RPMI8226 (cell line): ENCODE measurements at places on chromosomes 13 and 19.

DNA sequence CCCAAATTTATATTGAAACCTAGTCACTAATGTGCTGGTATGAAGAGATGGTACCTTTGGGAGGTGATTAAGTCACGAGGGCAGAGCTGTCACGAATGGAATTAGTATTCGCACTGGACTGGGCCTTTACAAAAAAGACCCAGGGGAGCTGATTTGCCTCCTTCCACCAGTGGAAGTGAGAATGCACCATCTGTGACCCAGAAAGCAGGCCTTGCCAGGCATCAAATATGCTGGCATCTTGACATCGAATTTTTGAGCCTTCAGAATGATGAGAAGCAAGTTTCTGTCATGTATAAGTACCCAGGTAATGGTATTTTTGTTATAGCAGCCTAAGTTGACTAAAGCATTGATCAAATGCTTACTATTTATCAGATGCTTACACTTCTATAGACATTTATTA is 373.6 kb downstream of the FGF14 start:
- no peak for DNase-seq

DNA sequence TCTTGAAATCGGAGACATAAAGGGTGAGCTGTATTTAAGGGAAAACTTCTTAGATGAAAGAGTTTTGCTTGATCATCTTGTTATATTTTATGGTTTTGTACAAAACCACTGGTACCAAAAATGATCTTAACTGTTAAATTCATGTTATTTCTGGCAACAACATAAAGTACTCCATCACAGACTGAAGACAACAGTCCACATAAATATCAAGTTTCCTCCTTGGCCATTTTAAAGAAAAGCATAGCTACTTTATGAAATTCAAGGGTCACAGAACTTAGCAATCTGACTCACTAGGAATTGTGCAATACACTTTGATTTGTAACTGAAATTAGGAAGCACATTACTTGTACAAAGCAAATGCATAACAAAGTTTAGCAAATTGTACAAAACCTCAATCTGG is 66.3 kb downstream of the TBC1D4 start:
- DNase-seq = no peak

GRCh38 chr13:94546061-94546839 is 49.7 kb downstream of the TGDS start:
- no peak for DNase-seq

DNA sequence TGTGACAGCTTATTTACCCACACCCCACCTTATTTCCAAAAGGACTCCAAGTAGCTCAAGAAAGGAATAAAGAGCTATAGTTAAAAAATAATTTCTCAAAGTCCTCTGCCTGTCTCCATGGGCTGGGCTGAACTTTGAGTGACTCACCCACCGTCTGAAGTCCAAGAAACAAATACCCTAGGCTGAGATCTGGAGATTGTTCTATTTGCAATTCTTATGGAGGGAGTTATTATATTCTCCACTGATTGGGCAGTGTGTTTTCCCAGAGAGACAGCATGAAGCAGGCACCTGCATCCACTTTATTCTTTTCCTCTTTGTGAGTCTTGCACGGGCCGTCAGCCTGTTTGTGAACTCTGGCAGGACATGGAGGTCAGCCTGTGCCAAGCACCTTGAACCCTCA is 63.2 kb downstream of the SHISA2 start:
- no peak for DNase-seq

DNA sequence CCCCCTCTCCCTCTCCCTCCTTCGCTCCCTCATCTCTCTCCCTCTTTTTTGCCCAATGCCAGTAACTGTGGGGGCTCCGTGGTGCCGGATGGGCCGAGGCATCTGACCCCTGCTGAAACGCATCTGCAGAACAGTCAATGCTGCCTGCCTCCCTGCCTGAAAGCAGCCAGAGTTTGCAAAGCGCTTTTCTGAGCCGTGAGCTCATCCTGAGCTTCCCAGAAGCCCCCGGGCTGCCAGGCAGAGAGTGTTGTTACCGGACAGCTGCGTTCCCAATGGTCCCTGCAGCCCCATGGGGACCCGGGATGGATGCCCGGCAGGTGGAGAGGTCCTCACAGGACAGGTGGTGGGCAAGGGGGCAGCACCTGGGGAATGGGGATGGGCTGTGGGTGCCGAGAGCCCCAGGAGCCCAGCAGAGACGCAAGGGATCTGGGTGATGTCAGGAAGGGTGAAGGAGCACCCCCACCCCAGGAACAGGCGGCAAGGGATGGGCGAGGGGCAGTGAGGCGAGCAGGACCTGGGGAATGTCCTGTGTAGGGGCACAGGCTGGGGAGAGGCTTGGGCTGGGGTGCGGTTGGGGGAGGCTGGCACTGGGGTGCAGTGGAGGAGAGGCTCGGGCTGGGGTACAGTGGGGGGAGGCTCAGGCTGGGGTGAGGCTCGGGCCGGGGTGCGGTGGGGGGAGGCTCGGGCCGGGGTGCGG is 33.0 kb downstream of the GPX4 start:
- no peak for DNase-seq

DNA sequence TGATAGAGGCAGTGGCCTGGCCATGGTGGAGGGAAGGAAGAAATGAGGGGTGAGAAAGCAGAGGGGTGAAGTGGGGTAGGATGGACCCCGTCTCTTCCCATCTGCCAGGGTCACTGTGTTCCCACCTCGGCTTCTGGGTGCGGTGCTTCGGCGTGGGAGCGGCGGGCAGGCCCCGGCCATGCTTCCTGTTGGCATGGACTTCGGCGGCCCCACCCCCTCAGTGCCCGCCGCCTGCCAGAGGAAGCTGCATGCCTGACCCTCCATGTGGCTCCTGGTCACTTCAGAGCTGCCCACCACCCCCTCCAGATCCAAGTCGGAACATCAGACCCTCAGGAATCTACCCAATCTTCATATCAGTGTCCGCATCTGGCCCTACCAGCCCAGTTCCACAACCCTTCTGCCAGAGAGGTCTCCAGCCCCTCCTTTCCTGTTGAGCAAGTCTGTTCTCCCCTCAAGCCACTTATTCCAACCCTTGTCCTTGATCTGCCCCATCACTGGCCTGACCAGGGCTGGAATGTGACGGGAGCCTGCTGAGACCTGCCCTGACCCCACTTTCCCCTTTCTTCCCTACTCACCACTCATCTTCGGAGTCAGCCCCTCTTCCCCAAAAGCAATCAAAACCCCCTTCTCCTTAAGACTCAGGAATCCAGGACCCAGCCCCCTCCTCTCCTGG is 1.5 kb downstream of the KCNN4 start:
- DNase-seq = peak; percentile 19

- no peak for DNase-seq
These were observed 84.7 kb upstream of the GPR183 start for GRCh38 chr13:99391781-99392469.

DNA sequence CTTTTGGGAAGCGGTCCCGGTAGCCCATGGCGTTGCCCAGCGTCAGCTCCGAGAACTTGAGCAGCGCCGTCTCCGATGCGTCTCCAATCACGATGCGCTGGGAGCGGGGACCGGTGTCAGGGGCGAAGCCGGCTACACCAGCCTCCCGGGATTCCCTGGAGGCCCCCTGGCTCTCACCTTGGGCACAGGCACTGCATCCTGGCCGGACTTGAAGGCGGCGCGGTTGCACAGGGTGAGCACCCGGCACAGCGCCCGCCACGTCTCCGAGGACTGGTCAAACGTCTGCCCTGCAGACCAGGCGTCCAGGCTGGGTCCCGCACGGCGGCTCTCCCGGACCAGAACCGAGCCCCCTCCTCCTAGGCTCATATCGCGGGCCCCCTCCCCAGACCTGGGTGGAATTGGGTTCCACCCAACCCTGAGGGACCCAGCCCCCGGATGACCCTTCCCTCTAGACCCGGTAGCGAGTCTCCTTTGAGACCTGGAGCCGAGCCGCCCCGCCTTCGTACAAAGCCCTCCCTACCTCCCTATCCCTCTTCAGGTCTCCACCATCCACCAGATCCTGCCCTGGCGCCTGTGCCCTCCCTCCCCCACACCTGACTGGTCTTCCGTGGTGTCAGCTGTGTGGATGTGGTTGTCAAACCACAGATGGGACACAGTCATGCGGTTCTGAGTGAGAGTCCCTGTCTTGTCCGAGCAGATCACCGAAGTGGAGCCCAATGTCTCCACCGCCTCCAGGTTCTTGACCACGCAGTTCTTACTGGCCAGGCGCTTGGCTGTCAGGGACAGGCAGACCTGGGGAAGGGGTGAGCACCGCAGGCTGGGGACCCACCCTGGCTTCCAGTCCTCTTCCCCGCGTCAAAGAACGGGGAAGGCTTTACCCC is 4.8 kb downstream of the ATP4A start:
- no peak for DNase-seq

DNA sequence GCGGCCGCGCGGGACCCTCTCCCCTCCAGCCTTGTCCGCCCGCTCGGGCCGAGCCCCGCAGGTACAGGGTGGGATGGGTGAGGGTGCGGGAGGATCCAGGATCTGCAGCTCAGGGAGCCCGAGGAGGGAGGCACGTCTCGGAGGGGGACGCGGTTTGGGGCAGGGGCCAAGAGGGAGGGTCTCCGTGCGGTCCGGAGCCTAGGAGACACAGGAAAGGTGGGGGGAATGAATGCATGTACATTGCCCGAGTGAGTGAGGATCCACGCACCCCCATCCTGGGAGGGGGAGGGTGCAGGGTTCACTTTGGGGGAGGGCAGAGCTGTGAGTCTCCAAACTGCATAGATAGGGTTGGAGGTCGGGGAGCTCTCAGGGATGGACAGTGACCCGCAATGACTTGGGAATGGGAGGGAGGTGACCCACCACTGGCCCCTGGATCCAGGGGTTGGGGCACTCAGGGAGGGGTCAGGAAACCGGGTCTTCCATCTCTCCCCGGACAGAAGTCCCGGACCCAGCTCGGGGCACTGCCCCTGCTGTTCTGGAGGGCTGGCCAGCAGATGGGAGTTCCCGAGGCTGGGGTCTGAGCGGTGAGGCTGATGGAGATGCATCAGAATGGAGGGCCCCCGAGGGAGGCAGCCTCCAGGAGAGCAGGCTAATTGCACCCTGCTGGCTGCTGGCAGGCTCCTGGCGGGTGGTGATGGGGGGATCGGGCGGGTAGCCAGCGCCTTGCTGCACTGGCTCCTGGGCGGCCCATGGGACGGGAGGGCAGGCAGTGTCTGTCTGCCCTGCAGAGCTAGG is 547 bp downstream of the KCNN1 start:
- no peak for DNase-seq
